Thyroid gland (tissue), 4 donors: ENCODE measurements at places on chromosomes 4 and X. TPM values are rescaled to one million over a fixed set of nuclear protein-coding genes. Genes with fewer than 3 reads are reported as not detected.
A peak's percentile ranks its signal among the peaks of the same experiment; 100 is the strongest.

Gene YY2
- 2.7 TPM for total RNA-seq

Gene COL4A5
- total RNA-seq, result 60.9 TPM

Gene CTAG2
- total RNA-seq, result not detected

- no peaks in the 10 kb centered on the region for H3K27me3 ChIP-seq
- no peaks in the 10 kb centered on the region for H3K4me1 ChIP-seq
- H3K4me3 ChIP-seq, result no peak overlapping the region
- no peak for DNase-seq
- H3K27ac ChIP-seq, result no peak overlapping the region
- no peaks in the 10 kb centered on the region for H3K36me3 ChIP-seq
Observed at GRCh38 chr4:11232015-11232414, 196.7 kb downstream of the HS3ST1 start.

Gene STBD1
- total RNA-seq, result 1.3 TPM

- H3K4me1 ChIP-seq, result no peaks in the 10 kb centered on the region
- DNase-seq, result no peak
- no peaks in the 10 kb centered on the region for H3K27me3 ChIP-seq
- H3K4me3 ChIP-seq, result no peak overlapping the region
- peaks cover 26% of the 10 kb centered on the region for H3K36me3 ChIP-seq
- H3K27ac ChIP-seq, result no peak overlapping the region
Observed at GRCh38 chr4:17497890-17498523, 13.9 kb downstream of the QDPR start.

Gene ARHGAP24
- 50.5 TPM for total RNA-seq

- H3K4me3 ChIP-seq, result no peak overlapping the region
- H3K27ac ChIP-seq, result no peak overlapping the region
- no peaks in the 10 kb centered on the region for H3K4me1 ChIP-seq
Observed at GRCh38 chr4:170990989-170991589, 822.1 kb upstream of the GALNTL6 start.

Gene SRP72
- 58.0 TPM for total RNA-seq

DNA sequence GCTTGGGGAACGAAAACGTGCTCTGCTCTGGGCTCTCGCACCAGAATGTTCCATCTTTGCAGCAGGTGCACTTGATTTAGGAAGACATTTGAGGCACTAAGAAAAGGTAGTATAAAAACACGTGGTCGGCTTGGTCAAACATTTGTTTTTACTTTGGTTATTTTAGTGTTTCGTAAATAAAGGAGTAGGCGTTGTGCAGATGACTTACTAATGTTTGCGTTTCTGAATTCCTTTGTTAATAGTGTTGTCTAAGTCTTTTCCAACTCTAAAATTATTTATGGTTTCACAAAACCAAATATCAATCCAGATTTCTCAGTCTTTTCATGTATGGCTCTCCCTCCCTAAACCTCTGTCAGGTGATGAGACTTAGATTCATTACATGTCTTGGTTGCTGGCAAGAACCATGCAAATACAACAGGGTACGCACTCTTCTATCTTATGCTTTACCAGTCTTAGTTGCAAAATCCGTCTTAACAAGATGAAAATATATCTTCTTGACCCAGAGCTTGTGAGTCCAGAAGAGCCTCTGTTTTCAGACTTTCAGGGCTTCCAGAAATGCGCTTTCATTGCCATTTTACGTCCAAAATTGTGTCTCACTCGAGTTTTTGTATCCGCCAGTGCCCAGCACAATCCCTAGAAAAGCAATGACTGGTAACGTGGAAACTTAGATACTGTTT, 686 bp downstream of the MTHFD2L start:
- H3K4me1 ChIP-seq, result peaks cover 17% of the 10 kb centered on the region
- no peaks in the 10 kb centered on the region for H3K36me3 ChIP-seq
- H3K27me3 ChIP-seq, result no peaks in the 10 kb centered on the region
- peak overlapping the region; percentile 52 for H3K4me3 ChIP-seq

DNA sequence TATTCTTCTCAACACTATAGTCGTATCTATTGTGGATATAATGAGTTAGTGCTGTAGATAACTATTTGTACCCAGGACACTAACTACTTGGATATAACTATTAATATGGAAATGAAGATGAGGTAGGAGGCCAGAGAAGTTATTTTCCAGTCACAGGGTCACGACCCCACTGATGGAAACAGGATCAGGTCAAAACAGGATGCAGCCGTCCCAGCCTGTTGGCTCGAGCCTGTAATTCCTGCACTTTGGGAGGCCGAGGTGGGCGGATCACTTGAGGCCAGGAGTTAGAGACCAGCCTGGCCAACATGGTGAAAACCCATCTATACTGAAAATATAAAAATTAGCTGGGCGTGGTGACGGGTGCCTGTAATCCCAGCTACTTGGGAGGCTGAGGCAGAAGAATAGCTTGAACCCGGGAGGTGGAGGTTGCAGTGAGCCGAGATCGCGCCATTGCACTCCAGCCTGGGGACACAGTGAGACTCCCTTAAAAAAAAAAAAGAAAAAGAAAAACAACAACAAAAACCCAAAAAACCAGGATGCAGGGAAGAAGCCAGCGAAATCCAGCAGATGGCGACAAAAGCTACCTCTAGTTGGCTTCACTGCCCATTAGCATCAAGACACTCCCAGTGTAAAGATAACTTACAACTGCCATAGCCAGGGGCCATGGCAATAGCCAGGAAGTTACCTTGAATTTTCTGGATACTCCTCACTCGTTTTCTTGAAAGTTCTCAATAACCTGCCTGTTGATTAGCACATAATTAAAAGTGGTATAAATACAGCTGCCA, 37.9 kb upstream of the NKAP start:
- no peaks in the 10 kb centered on the region for H3K27me3 ChIP-seq
- no peaks in the 10 kb centered on the region for H3K36me3 ChIP-seq
- DNase-seq, result peak; percentile 2
- H3K4me3 ChIP-seq, result no peak overlapping the region
- H3K4me1 ChIP-seq, result no peaks in the 10 kb centered on the region
- no peak overlapping the region for H3K27ac ChIP-seq

DNA sequence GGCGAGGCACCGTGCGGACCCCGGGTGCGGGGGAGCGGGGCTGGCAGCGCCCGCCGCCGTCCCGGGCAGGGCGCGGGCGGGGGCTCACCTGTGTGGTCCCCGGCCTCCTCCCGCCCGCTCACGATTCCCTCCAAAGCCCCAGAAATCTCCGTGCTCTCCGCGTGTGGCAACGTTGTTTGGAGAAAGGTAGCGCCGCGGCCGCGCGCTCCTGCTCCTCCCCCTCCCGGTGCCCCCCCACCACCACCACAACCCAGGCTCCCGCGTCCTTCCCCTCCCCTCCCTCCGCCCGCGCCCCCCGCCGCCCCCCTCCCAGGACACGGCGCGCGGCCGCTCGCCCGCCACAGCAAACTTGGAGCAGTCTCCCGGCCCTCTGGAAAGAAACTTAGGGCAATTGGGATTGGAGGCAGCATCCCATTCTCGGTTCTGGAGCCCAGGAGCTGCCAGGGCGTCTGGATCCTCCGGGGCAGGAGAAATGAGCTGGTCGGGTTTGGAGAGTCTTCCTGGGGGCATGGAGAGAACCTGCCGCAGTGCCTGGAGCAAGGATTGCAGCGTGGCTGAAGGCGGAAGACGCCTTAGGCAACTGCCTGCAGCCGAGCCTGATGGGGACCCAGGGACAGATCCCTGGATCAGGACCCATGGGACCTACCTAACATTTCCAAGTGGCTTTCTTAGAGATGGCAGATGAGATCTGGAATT, 855 bp downstream of the KLF3 start:
- no peaks in the 10 kb centered on the region for H3K27me3 ChIP-seq
- DNase-seq, result peak; percentile 74
- H3K4me1 ChIP-seq, result peaks cover 32% of the 10 kb centered on the region
- no peaks in the 10 kb centered on the region for H3K36me3 ChIP-seq

GRCh38 chrX:7925867-7926472, 1.2 kb downstream of the PNPLA4 start:
- no peak overlapping the region for H3K4me3 ChIP-seq
- peaks cover 9% of the 10 kb centered on the region for H3K36me3 ChIP-seq
- H3K4me1 ChIP-seq, result no peaks in the 10 kb centered on the region
- DNase-seq, result peak; percentile 38
- no peaks in the 10 kb centered on the region for H3K27me3 ChIP-seq

DNA sequence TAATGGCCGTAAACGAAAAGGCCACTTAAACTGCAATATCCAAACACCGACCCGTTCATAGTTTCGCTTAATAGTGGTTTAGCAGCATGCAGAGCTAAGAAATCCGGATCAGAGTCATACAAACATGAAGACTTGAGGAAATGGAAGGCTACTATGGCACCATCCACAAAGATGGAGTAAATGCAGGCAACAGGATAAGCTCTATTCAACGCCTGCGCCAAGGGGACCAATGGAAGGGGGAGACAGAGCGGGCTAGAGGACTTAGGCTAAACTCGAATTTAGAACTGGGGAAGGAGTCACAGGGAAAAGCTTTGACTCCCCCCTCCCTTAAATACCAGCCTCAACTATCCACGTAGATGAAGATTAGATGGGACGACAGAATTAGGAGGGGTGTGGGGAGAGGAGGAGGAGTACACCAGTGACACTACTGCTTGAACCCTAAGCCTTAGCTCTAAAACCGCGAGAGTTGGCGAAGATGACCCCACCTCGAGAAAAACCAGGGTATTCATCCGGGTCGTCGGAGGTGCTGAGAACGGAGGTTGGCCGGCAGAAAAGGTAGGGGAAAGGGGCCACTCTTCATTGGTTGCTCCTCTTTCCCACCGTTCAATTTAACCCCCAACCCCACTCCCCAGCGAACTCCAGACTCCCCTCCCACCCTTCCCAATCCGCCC, 3.5 kb downstream of the HUWE1 start:
- no peaks in the 10 kb centered on the region for H3K36me3 ChIP-seq
- H3K27me3 ChIP-seq, result no peaks in the 10 kb centered on the region
- peak overlapping the region; percentile 46 for H3K4me3 ChIP-seq
- peak overlapping the region; percentile 87 for H3K27ac ChIP-seq
- H3K4me1 ChIP-seq, result peaks cover 6% of the 10 kb centered on the region
- peak; percentile 31 for DNase-seq

Gene EFHC2
- 5.5 TPM for total RNA-seq

DNA sequence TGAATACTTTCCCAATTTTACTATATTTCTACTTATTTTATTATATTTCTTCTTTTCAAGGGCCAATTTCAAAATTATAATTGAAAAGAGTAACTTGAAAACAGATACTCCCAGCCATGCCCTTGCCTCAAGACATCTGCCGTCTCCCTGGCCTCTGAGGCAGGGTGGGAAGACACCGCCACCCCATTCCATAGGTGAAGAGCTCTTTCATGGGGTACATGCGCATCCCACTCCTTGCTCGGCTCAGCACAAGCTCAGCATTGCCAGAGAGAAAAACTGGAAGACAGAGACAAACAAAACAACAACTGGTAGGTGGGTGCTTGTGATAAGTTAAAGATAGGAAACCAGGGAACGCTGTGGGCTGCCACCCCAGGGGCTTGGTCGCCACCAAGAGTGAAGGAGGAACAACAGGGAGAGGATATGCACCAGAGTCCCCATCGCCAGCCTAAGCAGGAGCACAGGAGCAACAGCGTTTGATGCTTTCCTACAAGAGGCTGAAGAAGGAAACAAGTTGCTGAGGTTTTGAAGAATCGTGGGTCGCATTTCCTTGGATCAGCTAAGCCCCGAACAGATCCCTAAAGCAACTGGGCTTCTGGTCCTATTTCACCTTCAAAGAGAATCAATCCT, 11.3 kb downstream of the TMEM154 start:
- no peak for DNase-seq
- no peak overlapping the region for H3K27ac ChIP-seq
- no peaks in the 10 kb centered on the region for H3K4me1 ChIP-seq
- no peak overlapping the region for H3K4me3 ChIP-seq
- no peaks in the 10 kb centered on the region for H3K36me3 ChIP-seq

- H3K27ac ChIP-seq, result no peak overlapping the region
- DNase-seq, result no peak
- no peaks in the 10 kb centered on the region for H3K36me3 ChIP-seq
- H3K4me1 ChIP-seq, result no peaks in the 10 kb centered on the region
- no peaks in the 10 kb centered on the region for H3K27me3 ChIP-seq
Observed at GRCh38 chr4:168124008-168124641, 31.8 kb downstream of the ANXA10 start.

GRCh38 chr4:187470061-187470460, 525.5 kb upstream of the ZFP42 start:
- H3K27me3 ChIP-seq, result no peaks in the 10 kb centered on the region
- no peaks in the 10 kb centered on the region for H3K36me3 ChIP-seq
- DNase-seq, result no peak
- H3K4me3 ChIP-seq, result no peak overlapping the region
- no peaks in the 10 kb centered on the region for H3K4me1 ChIP-seq
- H3K27ac ChIP-seq, result no peak overlapping the region

GRCh38 chrX:71622576-71623450, 4.5 kb upstream of the CXCR3 start:
- peak overlapping the region; percentile 72 for H3K27ac ChIP-seq
- H3K36me3 ChIP-seq, result no peaks in the 10 kb centered on the region
- no peak overlapping the region for H3K4me3 ChIP-seq
- peak; percentile 89 for DNase-seq
- H3K4me1 ChIP-seq, result peaks cover 20% of the 10 kb centered on the region

GRCh38 chr4:43394976-43395375, 502.5 kb downstream of the GRXCR1 start:
- no peaks in the 10 kb centered on the region for H3K4me1 ChIP-seq
- no peak for DNase-seq
- H3K27me3 ChIP-seq, result no peaks in the 10 kb centered on the region
- H3K36me3 ChIP-seq, result no peaks in the 10 kb centered on the region
- no peak overlapping the region for H3K4me3 ChIP-seq

Gene GLRA3
- total RNA-seq, result not detected

Gene NKAP
- total RNA-seq, result 5.9 TPM
